Activated CD8-positive, alpha-beta memory T cell treated with anti-CD3 and anti-CD28 coated beads, Interleukin-2, amount 10 ng/mL, durations not matched to agents 7 days and 5 days (primary cell): ENCODE measurements at places on chromosomes 11 and 22.

DNA sequence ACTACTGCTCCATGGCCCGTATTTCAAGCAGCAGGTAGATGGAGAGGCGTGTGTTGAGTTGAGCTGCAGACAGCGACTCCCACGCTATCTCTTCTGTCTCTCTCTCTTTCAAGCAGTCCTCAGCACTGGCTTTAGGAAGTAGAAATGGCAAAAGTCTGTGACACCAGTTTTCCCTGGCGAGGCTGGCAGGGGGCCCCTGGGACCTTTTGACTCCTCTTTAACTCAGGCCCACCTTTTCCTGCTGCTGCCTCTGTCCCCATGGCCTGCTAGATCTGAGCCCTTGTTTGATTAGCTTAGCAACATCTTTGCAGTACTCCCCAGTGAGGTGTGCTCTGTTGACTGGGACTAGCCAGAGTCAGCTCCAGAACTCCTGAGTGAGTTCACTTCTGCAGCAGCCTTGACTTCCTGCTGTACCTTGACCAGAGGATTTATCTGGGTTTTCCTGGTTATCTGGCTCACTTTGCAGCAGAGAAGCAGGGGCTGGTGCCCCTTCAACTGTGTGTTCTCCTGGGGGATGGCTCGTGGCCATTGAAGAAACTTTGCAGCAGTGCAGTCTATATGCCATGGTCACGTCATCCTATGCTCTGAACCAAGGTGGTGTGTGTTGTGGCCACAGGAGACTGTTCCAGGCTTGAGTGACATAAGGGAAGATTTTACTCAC lies 183.9 kb downstream of the DBX1 start:
- DNase-seq: no peak

DNA sequence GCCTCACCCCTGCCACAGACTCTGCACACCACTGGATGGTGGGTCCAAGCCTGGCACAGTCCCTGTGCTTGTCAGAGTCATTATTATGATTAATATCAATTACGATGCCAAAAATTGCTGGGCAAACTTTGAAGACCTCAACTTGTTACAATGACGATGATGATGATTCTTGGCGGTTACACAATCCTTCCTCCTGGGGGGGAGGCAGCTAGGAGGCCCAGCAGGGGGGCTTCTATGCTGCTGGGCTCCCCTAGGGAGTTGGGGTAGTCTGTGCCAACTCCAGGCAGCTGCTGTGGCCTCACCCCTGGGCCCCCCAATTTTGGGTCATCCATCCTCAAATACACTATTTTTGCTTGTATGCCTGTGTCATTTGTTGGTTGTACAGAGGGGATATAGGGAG lies 12.0 kb downstream of the SLC35E4 start:
- DNase-seq: no peak

GRCh38 chr22:41367680-41368542 lies 13.8 kb upstream of the TEF start:
- no peak for DNase-seq

DNA sequence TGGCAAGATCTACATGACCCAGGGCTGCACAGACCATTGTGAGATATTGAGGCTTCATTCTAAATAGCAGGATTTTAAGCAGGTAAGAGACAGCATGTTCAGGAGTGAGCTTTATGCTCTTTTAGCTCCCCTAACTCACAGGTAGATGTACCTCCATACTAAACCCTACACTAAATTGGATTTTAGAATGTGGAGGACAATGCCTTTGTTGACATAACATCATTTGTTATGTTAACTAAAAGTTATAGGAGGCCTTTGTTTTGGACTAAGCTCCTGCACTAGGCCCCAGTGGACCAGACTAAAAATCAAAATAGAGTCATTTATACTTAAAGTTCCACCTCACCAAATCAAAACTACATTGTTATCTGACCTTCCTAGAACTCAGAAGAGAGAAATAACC lies 6.8 kb downstream of the DDIAS start:
- no peak for DNase-seq

- DNase-seq: no peak
Measured at GRCh38 chr11:57348636-57349313, 10.6 kb downstream of the P2RX3 start.

- DNase-seq: no peak
Measured at GRCh38 chr11:8732324-8732670, 49.7 kb downstream of the RPL27A start.

GRCh38 chr11:36509201-36509639 lies 852 bp downstream of the TRAF6 start:
- no peak for DNase-seq

DNA sequence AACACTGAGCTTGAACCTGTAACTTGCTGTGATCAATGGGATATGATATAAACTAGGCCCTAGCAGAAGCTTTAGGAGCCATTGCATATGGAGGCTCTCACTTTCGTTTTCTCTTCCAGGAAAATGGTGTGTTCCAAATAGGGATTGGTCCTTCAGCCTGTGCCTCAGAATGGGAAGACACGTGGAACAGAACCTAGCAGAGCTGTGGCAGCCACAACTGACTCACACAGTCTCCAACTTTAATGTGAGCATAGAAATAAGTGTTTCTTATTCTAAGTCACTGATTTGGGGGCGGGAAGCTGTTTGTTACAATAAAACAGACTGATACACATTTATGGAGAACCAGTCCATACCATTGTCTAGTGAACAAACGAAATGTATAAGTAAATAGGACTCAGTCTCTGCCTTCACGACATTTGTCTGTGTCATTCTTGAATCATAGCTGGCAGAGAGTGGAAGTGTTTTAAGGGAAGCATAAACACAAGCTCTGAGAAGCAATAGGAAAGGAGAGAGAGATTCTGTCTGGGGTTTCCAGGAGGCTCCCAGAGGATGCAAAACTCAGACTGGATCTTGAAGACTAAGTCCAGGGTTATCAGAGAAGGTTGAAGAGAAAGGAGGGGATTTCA lies 97.3 kb downstream of the GALNT18 start:
- DNase-seq: no peak

GRCh38 chr11:70862093-70862492 lies 390.3 kb downstream of the SHANK2 start:
- DNase-seq: no peak

DNA sequence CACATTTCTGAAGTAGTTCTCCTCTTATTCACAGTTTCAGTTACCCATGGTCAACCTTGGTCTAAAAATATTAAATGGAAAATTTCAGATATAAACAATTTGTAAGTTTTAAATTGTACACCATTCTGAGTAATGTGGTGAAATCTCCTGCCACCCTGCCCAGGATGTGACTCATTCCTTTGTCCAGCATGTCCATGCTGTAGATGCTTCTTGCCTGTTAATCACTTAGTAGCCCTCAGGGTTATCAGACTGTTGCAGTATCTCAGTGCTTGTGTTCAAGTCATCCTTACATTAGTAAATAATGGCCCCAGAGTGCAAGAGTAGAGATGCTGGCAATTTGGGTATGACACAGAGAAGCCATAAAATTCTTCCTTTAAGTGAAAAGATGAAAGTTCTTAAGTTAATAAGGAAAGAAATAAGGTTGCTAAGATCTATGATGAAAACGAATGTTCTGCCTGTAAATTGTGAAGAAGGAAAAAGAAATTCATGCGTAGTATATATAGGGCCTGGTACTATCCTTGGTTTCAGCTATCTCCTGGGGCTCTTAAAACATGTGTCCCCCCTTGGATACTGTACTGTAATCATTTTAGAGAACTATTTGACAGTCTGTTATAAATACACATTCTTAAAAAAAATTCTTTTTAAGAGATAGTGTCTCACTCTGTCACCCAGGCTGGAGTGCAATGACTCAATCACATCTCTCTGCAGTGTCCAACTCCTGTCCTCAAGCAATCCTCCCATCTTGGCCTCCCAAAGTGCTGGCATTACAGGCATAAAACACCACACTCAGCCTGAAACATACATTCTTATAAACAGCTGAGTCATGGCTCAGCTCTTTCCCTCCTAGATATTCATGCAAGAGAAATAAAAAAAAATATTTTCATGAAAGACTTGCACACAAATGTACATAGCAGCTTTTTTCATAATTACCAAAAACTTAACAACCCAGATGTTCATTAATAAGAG lies 31.3 kb downstream of the MTNR1B start:
- no peak for DNase-seq

- no peak for DNase-seq
Measured at GRCh38 chr11:106601684-106602297, 416.5 kb downstream of the GUCY1A2 start.

- no peak for DNase-seq
Measured at GRCh38 chr22:19895160-19895849, 40.6 kb upstream of the GNB1L start.

- DNase-seq: no peak
Measured at GRCh38 chr11:69518081-69518950, 36.9 kb downstream of the LINC01488 start.

DNA sequence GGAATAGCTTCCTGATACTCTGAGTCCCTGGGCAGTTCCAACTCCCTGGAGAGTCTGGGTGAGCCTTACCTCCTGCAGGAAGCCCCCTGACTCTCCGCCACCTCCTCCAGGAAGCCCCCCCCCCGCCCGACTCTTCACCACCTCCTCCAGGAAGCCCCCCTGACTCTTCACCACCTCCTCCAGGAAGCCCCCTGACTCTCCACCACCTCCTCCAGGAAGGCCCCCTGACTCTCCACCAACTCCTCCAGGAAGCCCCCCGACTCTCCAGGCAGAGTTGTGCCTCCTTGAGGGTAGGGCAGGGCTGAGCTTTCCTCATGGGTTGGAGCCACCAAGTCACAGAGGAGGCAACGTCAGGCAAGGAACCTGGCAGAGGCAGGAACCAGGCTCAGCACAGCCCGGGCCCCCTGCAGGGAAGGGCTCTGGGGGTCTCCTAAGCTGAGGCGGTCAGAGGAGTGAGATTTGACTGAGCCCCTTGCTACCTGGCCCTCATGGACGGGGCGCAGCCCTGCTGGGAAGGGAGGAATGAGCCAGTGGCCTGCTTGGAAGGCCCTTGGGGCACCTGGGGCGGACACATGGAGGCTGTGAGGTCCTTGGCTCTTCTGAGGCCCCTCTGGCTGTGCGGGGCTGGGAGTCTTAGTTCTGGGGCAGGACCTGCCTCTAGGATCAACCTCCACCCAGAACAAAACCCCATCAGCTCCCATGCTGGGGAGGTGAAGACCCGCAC lies 18.1 kb downstream of the MRGPRG start:
- DNase-seq: no peak

DNA sequence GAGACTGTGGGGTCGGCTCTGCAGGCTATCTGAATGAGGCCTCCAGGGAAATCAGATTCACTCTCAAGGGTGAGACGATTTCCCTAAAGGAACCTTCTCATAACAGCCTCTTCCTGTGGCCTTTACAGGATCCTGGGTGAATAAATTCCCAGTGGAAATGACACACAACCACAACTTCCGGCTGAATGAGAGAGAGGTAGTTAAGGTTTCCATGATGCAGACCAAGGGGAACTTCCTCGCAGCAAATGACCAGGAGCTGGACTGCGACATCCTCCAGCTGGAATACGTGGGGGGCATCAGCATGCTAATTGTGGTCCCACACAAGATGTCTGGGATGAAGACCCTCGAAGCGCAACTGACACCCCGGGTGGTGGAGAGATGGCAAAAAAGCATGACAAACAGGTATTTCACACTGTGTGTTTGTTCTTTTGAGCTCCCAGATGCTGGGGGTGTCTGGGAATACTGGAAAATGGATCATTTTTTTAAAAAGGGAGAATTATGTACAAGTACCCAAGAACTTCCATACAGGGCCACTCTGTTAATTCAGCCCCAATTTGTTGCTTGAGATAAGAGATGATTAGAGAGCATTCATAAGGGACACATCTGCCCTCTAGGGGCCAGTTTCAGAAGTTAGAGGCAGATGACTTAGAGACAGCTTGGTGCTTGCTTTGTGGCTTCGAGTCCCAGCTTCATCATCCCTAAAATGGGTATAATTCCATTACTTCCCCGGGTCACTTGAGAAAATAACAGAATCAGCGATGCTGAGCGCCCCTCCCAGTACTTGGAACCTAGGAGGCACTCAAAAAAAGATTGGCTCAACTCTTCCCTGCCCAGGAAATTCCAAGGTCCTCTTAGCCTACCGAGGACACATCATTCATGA lies 10.2 kb downstream of the SERPIND1 start:
- peak; percentile 72 for DNase-seq

DNA sequence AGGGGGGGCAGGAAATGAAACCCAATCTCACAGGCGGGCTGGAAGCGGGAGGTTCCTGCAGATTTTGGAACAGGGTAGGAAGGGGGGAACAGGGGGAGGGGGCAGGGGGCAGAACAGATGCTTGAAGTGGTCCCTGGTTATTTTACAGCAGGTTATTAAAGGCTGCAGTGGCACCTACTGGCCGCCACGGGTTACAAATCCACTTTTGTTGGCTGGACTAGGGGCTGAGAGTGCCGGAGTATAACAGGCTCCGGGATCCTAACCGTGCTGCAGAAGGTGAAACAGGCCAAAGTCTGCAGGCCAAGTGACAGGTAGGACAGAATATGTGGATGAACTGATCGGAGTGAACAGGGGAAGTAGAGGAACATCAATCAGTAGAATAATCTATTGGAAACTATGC lies 2.5 kb downstream of the ROBO3 start:
- no peak for DNase-seq

DNA sequence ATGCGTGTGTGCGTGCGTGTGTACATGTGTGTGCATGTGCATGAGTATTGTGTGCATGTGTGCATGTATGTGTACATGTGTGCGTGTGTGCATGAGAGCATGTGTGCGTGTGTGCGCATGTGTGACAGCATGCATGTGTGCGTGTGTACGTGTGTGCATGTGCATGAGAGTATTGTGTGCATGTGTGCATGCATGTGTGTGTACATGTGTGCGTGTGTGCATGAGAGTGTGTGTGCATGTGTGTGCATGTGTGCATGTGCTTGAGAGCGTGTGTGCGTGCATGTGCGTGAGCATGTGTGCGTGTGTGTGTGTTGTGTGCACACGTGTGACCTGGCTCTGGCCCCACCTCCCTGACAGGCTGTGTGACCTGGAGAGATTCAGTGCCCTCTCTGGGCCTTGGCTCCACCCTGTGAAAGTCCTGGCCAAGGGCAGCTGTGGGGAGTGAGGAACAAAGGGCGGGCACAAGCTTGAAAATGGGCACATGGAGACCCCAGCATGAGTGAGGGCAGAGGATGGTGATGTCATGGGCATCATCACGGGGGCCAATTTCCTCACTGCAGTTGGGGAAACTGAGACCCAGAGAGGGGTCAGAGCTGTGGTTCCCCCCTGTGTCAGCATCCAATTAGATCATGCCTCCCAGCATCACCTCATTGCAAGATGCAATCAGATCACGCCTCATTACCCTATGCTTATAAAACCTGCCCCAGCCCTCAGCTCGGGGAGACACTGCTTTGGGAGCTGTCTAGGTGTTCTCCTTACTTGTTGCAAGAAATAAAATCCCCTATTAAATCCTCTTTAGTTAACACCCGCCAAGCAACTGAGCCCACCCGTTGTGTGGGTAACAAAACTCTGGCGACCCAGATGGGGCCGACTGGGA lies 658 bp downstream of the ACY3 start:
- DNase-seq: peak; percentile 61

DNA sequence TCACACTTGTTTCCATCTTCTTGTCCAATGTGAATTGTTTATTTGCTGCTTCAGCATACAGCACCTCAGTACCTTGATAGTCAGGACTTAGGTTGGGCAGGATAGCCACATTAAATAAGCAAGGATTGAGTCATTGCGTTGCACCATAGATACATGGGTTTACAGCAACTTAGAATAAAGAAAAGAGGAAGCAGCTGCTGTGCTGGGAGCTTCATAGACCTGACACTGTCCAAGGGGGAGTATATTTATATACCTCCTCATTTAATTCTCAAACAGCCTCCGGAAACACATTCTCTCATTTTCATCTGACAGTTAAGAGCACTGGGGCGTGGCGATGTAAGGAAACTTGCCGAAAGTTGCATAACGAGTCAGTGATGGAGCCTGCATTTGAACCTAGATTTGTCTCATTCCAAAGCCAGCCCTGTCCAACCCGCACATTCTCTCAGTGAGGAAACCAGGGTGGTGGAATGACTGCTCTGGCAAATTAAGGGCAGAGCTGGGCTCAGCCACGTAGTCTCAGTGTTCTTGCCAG lies 42.2 kb downstream of the UBASH3B start:
- DNase-seq: peak; percentile 70
